Lower lobe of right lung (tissue), 2 donors: ENCODE measurements at places on chromosomes 13 and 19. TPM values are rescaled to one million over a fixed set of nuclear protein-coding genes. Genes with fewer than 3 reads are reported as not detected.

Gene GIPC3
- total RNA-seq, result 4.2 TPM

Gene PROZ
- total RNA-seq, result not detected

Gene TNFSF11
- total RNA-seq, result not detected

Gene KIR3DL2
- total RNA-seq, result not detected

Gene CFAP97D2
- 1.8 TPM for total RNA-seq

Gene HOMER3
- total RNA-seq, result 20.5 TPM

Gene ZNF865
- total RNA-seq, result 16.5 TPM

Gene DLL3
- not detected for total RNA-seq

Gene ACER1
- not detected for total RNA-seq

Gene GALP
- not detected for total RNA-seq

Gene ZNF749
- total RNA-seq, result 6.7 TPM

Gene CEACAM16
- total RNA-seq, result not detected

Gene CLEC11A
- total RNA-seq, result 9.8 TPM

Gene KLK4
- not detected for total RNA-seq
